ENCODE measurements at places on chromosomes 2 and 18. TPM values are rescaled to one million over a fixed set of nuclear protein-coding genes. Genes with fewer than 3 reads are reported as not detected.

GRCh38 chr18:55422456-55423180, 165.4 kb downstream of the TCF4 start:
- no peak for DNase-seq

GRCh38 chr18:33900638-33901037, 322.6 kb downstream of the ASXL3 start:
- DNase-seq, result no peak

GRCh38 chr2:231894566-231895380, 31.4 kb downstream of the NPPC start:
- DNase-seq, result no peak

CCDC85A gene
- 8.1 TPM for total RNA-seq

GRCh38 chr2:96602330-96602823, 35.7 kb downstream of the KANSL3 start:
- DNase-seq, result no peak

CENPA gene
- total RNA-seq, result 1.9 TPM

- DNase-seq, result no peak
These were observed 73.8 kb upstream of the ACAA2 start for GRCh38 chr18:49886891-49887764.

- DNase-seq, result no peak
These were observed 130.0 kb downstream of the PRKCE start for GRCh38 chr2:45781464-45781811.

GRCh38 chr2:218370410-218371063, 11.5 kb upstream of the SLC11A1 start:
- no peak for DNase-seq

DNA sequence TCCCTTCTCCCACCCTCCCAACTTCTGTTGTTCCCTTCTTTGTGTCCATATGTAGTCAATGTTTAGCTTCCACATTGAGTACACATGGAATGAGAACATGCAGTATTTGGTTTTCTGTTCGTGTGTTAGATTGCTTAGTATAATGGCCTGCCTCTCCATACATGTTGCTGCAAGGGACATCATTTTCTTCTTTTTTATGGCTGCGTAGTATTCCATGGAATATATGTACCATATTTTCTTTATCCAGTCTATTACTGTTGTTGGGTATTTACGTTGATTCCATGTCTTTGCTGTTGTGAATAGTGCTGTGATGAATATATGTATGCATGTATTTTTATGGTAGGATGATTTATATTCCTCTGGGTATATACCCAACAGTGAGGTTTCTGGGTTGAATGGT, 42.0 kb downstream of the NUP35 start:
- DNase-seq, result no peak

ERICH2 gene
- total RNA-seq, result 1.5 TPM

DNA sequence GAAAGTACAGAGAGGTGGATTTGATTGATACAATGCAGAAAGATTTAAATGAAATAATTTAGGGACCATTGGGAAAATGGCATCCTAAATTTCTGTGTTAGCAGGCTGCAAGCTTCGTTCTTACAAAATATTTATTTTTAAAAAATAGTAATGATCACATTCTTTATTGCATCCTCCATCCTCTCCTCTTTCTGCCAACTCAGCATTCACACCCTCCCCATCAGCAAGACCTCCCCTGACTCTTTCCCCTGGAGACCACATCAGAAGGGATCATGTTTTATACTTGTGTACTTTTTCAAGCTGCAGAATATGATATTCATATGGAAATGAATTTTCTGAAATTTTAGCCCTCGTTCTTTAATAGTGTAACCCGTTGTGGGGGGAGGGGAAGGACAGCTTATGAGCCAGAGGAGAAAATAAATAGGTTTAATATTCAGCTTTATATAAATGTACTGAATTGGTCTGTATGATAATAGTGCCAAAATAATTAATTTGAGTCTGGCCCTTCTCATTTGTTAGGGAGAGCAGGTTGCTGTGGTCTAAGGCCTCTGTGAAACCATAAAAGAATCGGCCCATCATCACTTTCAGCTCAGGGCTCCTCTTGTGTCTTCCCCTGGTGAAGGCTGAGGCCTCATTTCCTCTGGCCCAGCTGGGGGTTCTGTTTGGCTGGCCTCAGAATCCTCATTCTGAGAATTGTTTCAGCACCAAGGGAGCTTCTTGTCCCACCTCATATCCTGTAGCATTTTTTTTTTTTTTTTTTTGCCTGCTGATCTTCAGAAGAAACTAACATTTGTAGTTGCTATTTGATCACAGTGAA, 330.8 kb downstream of the TXNL1 start:
- no peak for DNase-seq

GRCh38 chr2:168490015-168490874, 34.2 kb downstream of the CERS6 start:
- DNase-seq, result peak; percentile 47

ARHGEF4 gene
- 82.2 TPM for total RNA-seq

CD207 gene
- not detected for total RNA-seq

GRCh38 chr2:183031911-183032794, 6.1 kb downstream of the NCKAP1 start:
- DNase-seq, result peak; percentile 63

GRCh38 chr2:237977380-237977779, 10.6 kb downstream of the UBE2F start:
- no peak for DNase-seq

HAAO gene
- total RNA-seq, result 0.30 TPM

DNA sequence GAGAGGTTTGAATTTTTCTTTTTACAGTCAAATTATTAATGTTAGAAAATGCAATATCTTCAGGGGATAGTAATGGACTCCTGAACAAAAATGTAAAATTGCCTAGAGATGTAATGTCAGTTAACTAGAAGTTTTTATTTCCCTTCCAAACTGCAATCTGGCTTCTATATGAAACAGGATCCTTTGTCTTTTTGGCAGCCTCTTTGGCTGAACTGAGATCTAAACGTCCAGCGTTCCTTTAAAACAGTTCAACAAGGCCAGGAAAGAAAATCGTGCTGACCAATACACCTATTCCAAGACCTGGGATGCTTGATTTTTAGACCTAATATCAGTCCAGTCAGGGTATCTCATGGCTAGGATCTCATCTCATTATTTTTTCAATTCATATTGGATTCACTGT, 245.5 kb downstream of the FIGN start:
- no peak for DNase-seq

DNA sequence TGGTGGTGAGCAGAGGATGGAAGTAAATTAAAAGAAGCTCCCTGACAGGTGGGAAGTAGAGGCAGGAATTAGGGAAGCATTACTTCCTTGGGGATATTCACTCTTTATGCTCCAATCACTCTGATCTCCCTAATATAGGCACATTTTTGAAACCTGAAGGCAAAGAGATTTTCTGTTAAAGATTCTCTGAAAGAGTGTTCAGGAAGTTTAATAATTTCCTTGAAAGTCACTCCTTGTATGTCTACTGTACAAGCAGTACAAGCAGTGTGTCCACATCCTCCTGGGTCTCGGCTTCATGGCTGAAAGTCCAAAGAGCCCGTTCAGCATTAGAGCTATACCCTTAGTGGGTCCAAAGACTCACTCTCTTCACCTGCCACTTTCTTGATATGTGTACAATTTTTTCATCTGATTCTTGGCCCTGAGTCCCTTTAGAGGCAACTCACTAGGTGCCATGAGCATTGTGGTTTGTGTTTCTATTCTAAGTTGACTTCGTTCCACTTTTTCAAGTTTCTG, 60.2 kb downstream of the AAK1 start:
- DNase-seq, result no peak

ELP2 gene
- total RNA-seq, result 39.2 TPM

MEP1B gene
- 0.04 TPM for total RNA-seq

DNA sequence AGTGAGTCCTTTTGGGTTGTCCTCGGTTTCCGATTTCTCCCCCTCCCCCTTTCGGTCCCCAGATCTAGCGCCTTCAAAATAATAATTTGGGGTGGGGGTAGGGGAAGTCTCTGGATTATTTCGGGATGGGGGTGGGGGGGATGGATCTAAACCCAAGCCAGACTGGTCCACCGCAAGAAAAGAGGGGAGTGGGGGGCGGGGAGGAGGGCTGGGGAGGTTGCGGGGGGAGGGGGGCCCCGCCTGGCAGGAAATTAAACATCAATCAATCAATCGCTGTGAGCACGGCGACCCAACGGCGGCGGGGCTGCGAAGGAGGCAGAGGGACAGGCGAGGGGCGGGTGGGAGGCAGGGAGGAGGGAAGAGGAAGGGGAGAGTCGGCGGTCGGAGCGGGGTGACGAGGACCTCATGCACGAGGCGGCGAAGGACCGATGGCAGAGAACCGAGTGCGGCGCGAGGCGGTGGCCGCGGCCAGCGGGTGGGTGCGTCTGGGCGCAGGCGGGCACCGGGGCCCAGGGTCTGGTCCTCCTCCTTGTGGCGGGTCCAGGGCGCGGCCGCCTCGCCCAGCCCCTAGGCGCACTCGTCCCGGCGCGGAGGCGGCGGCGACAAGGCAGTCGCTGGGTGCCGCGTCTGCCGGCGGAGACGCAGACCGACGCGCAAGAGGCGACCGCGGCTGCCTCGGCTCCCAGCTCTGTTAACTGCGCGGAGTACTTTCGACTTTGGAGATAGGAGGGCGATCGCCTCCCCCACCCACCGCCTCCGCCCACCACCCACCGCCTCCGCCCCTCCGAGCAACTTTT, 468 bp upstream of the SATB2 start:
- peak; percentile 63 for DNase-seq

PDE11A gene
- 3.6 TPM for total RNA-seq

- peak; percentile 94 for DNase-seq
These were observed at the start of gene SERTAD2 for GRCh38 chr2:64653109-64654062. TSS of gene SERTAD2 (minus strand) at chr2:64653913. CDS start at chr2:64636871, 17,042 bp downstream.

CTAGE1 gene
- not detected for total RNA-seq

- peak; percentile 72 for DNase-seq
These were observed 70.0 kb downstream of the NAB1 start for GRCh38 chr2:190718652-190719526.

TCF23 gene
- not detected for total RNA-seq

GRCh38 chr2:193693758-193694157, 1499.0 kb upstream of the TMEFF2 start:
- DNase-seq, result no peak

GRCh38 chr18:24160086-24160485, 21.2 kb downstream of the CABYR start:
- no peak for DNase-seq

HDHD2 gene
- 55.4 TPM for total RNA-seq

DNA sequence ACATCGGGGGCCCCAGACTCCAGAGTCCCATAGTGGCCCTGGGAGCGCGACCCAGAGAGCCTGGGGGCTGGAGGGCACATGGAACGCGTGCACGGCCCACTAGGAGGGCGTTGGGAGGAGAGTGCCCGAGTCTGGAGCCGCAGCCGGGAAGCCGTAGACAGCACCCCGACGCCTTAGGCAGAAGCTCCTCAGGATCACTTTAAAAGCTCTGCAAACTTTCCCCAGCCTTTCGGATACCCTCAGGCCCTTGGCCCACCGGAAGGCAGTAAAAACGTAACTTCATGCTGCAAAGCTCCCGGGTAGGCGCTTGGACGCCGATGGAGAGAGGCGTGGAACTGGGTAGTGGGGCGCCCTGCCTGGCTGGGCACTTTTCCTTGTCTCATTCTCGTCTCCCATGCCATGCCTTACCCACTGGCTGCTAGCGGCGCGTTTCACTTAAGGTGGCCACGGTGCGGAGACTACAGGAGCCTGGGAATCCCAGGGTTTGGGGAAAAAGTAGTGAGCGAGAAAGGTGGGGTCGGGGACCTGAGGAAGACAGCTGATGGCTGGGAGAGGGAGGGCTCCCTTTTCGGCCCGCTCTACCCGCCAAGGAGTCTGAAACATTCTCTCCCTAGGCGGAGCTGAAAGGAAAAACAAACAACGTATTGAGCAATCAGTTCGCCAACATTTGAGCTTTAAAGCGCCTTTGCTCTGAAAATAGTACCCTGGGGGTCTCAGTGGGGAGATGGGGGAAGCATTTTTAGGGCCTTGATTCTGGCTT, 141.8 kb downstream of the MEIS1 start:
- DNase-seq, result peak; percentile 59
